ENCODE measurements at places on chromosomes 7 and 10.
A peak's percentile ranks its signal among the peaks of the same experiment; 100 is the strongest.

- no peak for DNase-seq
Observed at GRCh38 chr7:49866910-49867309, 93.5 kb downstream of the VWC2 start.

- no peak for DNase-seq
Observed at GRCh38 chr10:56003555-56003954, 357.5 kb downstream of the ZWINT start.

DNA sequence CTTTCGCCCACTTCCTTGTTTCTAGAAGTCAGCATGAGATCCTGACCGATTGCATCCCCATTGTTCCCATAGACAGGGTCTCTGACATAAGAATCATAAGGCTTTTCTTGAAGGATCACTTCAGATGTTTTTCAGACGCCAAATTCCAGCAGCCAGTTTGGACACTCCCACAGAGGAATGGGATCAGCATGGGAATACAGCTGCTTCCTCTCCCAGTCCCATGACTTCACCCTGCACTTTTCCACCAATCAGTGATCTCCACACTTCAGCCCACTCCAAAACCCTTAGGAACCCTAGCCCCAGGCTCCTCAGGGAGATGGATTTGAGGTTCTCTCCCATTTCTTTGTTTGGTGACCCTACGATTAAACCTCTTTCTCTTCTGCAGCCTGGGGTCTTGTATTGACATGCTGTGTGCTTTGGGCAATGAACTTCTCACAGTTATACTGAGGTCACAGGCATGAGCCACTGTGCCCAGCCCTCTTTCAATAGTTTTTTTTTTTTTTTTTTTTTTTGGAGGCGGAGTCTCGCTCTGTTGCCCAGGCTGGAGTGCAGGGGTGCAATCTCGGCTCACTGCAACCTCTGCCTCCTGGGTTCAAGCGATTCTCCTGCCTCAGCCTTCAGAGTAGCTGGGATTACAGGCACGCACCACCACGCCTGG lies 52.8 kb upstream of the CHST3 start:
- DNase-seq = no peak

GRCh38 chr10:110171032-110171431 lies 36.4 kb upstream of the MXI1 start:
- DNase-seq = no peak

- DNase-seq = peak; percentile 75
Observed at GRCh38 chr7:100407285-100408180, 21.0 kb downstream of the ZCWPW1 start.

- no peak for DNase-seq
Observed at GRCh38 chr7:67564959-67565358, 568.3 kb downstream of the TYW1 start.

GRCh38 chr7:80053124-80053523 lies 81.5 kb upstream of the GNAI1 start:
- DNase-seq = no peak
